Activated naive CD8-positive, alpha-beta T cell treated with anti-CD3 and anti-CD28 coated beads for 36 hours (primary cell): ENCODE measurements at places on chromosomes 7 and 10.

DNA sequence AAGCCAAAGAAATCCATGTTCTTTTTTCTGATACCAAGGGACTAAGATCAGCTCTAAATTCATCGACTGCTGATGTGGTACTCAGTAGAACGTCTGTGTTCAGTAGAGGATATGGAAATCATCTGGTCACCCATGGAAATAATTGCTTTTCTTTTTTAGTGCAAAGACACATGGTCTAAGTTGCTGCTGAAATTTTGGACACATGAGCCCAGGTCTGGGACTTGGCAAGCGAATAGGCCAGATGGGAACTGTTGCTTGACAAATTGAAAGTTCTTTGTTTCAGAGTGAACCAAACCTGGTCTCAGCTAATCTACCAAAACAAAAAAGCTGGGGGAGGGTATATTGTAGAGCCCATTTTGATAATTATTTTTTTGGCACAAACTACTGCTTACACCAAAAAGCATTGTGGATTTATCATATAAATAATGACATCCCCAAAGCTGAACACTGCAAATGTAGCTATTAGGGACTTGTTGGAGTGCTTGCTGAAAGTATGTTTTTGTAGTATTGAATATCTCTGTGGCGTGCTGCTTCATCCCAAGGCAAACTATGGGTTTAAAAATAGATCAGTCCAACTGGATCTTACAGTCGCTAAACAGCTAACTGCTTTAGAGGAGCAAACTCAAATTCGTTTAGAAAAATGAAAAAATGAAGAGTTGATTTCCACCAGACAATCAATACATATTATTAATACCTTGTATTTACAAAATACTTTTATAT, 144.7 kb downstream of the TRIL start:
- DNase-seq: no peak

DNA sequence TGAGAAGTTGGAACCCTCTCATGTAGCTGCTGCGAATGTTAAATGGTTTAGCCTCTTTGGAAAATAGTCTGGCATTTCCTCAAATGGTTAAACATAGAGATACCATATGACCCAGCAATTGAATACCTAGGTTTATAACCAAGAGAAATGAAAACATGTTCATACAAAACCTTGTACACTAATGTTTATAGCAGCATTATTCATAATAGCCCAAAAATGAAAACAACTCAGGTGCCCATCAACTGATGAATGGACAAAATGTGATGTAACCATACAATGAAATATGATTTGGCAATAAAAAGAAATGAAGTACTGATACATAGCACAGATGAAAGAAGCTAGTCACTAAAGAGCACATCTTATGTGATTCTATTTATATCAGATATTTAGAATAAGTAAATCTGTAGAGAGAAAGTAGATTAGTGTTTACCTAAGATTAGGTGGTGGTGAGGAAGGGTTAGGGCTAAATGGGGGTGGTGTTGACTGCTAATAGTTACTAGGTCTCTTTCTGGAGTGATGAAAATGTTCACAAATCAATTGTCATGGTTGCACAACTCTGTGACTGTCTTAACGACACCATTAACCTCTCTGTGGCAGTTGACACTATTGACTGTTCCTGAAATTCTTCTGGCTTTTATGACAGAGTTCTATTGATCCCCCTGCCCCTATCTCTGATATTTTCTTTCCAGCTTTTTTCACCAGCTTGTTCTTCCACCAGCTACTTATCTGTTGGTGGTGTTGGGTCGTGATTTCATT, 35.2 kb downstream of the VCL start:
- DNase-seq: no peak

DNA sequence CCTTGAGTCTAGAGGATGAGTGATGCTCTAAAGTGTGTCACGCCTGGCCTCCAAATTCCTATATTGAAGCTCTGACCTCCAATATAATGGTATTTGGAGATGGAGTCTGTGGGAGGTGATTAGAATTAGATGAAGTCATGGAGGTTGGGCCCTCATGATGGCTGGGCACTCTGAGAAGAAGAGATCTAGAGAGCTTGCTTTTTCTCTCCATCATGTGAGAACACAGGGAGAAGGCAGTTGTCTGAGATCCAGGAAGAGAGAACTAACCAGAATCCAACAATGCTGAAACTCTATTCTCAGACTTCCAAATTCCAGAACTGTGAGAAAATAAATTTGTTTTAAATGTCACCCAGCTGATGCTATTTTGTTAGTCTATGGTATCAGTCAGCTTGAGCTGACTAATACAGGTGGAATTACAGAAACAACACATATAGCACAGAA, 15.1 kb downstream of the RNF216 start:
- no peak for DNase-seq

DNA sequence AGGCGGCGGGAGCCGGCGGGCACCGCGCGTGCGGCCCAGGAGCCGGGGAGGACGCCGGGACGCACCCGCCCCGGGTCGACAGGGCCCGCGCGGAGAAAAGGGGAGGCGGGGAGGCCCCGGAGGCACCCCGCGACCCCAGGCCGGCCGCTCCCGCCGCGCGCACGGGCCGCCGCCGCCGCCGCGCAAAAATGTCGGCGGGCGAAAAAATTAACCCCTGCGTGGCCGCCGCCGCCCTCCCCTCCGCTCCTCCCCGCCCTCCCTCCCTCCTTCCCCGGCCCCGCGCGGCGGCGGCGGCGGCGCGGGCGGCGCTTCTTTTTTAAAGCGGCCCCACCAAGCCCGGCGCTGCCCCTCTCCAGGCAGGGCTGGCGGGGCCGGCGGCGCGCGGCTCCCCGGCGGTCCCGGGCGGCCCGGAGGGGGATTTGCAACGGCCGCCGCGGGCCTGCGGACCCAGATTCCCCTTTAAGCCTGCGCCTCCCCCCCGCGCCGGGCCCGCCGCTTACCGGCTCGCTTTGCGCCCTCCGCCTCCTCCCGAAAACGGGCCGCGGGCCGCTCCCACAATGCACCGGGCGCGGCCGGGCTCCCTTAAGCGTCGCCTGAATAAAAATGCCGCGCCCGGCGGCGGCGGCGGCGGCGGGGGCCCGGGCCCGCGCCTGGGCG, 465 bp downstream of the SEPHS1 start:
- DNase-seq: peak; percentile 79

DNA sequence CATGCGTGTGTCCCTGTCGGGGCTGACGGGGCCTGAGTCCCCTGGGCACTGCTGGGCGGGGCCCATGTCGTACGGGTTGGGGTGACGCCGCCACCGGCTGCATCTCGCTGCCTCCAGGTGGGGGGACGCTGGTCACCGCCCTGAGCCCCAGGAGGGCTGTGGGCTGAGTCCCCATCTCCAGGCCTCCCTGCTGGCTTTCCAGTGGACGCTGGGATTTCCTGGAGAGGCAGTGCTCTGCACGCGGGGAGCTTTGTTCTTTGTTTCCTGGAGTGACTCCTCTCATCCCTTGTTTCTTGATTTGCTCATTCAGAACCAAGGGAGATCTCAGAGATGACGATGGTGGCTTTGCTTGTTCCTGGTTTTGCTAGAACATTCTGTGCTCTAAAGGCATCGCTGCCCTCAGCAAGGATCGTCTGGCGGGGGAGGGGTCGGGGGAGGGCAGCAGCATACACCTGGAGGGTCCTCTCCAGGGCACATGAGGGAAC, 21.0 kb downstream of the PWWP2B start:
- no peak for DNase-seq

DNA sequence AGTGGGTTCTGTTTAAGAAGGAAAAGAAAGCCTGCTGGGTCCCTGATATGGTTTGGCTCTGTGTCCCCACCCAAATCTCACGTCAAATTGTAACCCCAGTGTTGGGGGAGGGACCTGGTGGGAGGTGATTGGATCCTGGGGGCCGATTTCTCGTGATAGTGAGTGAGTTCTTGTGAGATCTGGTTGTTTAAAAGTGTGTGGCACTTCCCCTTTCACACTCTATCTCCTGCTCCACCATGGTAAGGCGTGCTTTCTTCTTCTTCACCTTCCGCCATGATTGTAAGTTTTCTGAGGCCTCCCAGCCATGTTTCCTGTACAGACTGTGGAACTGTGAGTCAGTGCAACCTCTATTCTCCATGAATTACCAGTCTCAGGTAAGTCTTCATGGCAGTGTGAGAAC, 42.6 kb downstream of the INPP5A start:
- no peak for DNase-seq

DNA sequence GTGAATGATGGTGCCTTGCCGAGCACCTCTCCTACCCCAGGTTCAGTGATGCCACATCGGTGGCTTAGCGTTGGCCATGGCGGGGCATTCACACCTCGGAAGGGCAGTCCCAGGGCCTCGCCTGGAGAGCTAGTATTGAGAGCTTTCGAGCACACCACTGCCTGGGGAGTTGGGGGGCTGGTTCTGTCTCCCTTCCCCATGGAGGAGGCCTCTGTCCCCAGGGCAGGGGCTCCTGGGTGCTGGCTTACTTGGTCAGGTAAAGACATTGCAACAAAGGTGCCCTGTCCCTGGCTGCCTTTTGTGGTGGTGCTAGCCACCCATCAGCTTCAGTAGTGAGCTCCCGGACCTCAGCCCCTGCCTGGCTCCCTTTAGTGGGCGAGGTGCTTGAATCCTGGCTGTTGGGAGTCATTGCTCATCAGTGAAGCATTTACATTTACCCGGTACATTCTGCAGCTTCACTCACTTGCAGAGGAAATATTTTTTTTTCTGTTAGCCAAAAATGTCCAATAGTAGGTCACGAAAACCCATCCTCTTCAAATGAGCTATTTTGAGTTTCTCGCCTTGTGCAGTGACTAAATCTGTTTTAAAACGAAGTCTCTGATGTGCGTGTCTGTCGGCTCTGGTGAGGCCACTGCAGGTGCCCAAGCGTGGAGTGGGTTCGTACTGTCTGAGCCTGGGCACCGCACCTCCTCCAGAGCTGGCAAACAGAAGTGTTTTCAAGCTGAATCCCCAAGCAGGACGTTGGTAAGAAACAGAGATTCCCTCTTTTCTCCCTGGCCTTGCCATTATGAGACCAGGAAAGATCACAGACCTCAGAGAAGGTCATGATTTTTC, 95.5 kb downstream of the INPP5A start:
- DNase-seq: no peak

DNA sequence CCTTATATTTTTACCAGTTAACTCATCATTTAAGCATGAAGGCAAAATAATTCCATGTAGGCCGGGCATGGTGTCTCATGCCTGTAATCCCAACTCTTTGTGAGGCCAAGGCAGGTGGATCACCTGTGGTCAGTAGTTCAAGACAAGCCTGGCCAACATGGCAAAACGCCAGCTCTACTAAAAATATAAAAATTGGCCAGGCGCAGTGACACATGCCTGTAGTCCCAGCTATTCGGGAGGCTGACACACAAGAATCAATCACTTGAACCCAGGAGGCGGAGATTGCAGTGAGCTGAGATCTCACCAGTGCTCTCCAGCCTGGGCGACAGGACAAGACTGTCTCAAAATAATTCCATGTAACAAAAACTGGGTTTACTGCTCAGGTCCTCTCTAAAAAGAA, 18.3 kb downstream of the HNRNPA2B1 start:
- no peak for DNase-seq

DNA sequence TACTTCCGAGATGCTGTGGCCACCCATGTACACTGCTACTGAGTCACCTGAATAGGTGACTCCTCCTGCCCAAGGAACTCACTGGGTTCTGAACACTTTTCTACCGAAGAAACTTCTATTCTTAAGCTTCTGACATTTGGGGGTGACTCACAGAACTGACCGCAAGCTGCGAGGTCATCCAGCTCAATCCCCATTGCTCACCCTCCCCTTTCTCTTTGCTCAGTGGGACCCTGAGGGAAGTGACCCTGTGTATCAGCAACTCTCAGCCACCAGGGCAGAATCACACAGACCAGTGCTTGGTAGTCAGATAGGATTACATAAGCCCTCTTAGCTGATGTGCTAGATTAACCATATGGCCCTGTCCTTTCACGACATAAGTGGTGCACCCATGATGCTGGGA, 46.3 kb downstream of the INSYN2A start:
- no peak for DNase-seq

DNA sequence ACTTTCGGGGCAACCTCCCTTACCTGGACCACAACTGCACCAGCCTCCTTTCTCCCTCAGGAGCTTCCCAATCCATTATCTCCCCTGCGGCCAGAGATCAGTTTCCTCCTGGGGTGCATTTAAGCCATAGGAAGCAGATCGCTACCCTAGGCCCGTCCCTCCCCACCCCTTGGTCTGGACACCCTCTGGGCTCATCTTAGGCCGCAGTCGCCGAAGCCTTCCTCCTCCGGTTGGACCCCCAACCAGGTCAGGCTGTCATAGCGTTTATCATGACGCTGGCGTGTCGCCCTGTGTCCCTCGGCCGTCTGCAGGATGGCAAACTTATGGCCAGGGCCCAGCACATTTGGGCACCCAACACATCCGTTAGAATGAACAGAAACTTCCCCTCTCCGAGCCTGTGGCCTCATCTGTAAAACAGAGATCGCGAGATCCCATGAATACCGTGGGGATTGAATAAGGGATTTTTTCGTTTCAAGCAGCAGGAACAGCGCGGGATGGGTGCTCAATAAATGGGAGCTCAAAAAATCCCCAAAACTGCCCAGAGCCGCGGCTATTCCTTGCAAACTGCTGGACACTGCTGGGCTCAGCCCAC, 669 bp upstream of the AP5Z1 start:
- no peak for DNase-seq

DNA sequence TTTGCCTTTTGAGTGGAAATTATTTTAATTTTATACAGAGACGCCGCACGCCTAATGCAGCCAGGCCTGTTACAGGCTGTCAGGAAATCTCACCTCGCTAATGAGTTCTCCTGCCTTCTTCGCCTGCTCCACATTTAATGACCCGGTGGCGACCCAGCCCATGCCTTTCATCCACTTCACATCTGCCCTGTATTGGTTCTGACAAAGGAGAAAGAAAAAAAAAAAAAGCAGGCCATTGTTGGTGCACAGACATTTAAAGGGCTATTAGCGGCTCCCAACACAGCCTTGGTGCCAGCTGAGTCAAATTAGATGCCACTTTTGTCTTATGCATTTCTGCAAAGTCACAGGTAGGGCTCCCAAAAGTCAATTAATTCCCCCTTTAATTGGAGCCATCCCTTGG, 43.3 kb downstream of the NRAP start:
- no peak for DNase-seq

DNA sequence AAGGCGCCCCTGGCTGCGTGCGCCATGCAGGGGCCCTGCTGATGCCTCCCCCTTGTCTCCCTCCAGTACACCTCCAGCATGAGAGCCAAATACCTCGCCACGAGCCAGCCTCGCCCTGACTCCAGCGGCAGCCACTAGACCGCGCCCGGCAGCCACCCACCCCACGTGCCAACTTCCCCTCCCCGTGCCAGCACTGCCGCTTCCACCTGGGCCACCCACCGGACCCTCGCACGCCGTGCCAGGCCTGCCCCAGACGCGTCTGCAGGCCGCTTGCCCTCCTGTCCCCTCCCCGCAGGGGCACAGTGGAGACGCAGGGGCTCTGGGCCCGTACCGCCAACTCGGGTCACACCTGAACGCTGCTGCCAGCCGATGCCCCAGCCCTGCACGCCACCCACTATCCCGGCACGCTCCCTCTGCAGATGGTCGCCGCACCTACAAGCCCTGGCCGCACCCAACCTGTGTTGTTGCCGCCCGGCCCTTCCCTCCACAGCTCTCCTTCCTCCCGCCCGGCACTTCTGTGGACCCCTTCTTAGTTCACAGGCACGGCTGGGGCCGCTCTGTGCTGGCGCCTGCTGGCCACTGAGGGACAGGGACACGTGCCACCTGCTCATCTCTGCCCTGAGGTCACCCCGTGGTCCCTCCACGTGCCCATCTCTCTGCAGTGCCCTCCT, 26.3 kb upstream of the AMZ1 start:
- no peak for DNase-seq
